ENCODE measurements at places on chromosomes 1 and 21. TPM values are rescaled to one million over a fixed set of nuclear protein-coding genes. Genes with fewer than 3 reads are reported as not detected.

- DNase-seq, result no peak
These were observed 3.4 kb downstream of the AKR7A2 start for GRCh38 chr1:19308509-19308907.

DNA sequence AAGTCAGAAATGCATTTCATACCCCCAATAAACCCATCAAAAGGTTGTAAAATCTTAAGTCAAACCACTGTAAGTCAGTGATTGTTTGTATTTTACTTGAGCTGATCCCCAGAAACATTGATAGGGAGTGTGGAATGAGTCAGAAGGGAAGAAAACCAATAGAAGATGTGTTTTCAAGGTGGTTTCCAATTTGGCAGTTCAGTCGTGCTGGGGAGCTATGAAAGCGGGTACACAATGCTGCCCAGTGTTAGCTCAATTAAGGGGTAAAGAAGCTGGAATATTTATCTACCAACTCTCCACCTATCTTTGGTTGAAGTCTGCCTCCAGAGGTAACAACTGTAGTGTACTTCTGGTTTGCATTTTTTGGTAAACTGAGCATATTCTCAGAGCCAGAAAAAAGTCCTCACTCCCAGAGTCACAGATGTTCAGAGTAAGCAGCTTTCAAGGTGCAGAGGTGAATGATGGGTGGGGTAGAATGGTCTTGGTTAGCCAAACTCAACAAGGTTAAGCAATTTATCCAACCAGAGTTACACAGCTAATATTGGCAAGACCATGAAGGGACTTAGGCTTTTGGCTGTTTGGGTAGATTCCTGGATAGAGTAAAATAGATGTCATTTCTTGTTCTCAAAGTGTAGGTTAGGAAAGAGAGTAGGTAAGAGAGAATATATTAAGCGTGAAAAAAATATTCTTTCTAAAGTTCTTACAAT, 202.9 kb upstream of the ADGRL2 start:
- no peak for DNase-seq

- no peak for DNase-seq
These were observed 11.2 kb downstream of the PDZK1IP1 start for GRCh38 chr1:47178654-47179016.

GRCh38 chr1:68229650-68230483, 2.5 kb downstream of the WLS start:
- no peak for DNase-seq

DNA sequence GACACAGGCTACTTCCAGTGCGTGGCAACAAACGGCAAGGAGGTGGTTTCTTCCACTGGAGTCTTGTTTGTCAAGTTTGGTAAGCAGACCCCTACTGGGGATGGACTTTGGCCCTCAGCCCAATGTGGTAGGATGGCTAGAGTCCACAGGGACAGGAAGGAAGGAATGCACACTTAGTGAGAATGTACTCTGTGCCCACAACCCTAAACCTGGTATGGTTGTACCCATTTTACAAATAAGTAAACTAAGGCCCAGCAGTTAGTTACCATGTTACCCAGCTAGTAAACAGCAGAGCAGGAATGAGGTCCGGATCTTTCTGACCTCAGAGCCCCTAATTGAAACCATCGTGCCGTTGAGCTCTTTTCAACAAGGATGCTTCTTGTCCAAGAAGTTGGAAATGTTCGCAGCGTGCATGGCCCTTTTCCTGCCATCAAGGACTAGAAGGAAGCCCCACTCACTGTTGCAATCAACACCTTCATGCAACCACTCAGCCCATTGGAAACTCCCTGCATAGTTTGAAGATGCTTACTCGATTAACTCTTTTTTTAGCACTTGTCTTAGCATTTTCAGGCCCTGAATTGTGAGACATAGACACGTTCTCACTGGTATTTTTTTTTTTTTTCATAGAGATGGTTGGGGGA, 153.4 kb upstream of the UBE2U start:
- DNase-seq, result no peak

- no peak for DNase-seq
These were observed 56.2 kb upstream of the FASLG start for GRCh38 chr1:172602706-172603105.

DNA sequence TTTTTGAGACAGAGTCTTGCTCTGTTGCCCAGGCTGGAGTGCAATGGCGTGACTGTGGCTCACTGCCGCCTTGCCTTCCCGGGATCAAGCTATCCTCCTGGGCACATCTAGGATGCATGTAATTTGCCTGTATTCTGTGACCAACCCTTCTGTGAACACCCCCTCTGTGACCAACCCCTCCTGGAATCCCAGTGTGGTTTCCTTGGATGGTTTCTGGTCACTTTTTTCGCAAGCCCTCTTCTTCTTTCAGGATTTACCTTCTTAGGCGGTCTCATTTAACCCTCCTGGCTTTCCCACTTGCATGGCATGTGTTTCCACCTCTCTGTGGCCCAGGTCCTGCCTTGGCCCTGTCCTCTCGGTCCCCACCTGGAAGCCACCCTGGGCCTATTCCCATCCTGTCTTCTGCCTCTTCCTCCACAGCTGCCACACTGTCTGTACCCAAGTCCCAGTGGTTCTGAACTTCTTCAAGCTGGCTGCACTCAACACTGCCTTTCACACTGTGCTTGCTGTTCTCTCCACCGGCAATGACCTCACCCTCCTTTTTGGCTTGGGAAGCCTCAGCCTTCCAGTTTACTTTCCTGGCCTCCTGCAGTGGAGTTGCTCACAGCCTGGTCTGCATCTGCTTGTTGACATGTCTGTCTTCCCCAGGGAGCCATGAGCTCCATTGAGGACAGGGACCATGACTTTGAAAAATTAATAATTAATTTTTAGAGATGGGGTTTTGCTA, 57.0 kb downstream of the DISC1 start:
- no peak for DNase-seq

- DNase-seq, result no peak
These were observed 24.1 kb downstream of the MEGF6 start for GRCh38 chr1:3586986-3587759.

DNA sequence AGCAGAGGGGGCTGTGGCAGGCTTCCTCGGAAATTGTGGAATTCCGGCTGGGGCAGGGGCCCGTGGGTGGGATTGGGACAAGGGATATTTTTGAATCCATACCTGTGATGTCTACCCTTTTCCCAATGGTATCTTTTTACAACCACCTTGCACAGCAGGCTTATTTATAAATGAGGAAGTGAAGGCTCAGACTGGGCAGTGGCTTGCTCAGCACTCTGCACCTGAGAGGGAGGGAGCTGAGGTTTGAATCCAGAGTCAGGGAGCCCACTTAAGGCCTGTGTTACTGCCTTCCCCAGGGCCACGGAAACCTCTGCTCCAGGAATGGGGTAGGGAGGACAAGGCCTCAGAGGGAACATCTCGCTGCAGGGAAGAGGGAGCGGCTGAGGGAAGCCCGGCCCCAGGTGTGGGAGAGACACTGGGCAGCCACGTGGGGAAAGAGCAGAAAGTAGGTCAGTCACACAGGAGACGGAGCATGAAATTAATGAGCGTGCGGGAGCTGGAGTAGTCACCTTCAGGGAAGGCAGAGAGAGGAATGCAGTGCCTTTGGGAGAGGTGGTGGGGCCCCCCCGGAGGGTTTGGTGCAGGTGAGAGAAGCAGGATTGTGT, 35.4 kb upstream of the SCMH1 start:
- DNase-seq, result no peak

- DNase-seq, result no peak
These were observed 122.1 kb downstream of the UCK2 start for GRCh38 chr1:165949335-165950130.

GRCh38 chr1:27967106-27967883, 7.5 kb downstream of the XKR8 start:
- no peak for DNase-seq

DNA sequence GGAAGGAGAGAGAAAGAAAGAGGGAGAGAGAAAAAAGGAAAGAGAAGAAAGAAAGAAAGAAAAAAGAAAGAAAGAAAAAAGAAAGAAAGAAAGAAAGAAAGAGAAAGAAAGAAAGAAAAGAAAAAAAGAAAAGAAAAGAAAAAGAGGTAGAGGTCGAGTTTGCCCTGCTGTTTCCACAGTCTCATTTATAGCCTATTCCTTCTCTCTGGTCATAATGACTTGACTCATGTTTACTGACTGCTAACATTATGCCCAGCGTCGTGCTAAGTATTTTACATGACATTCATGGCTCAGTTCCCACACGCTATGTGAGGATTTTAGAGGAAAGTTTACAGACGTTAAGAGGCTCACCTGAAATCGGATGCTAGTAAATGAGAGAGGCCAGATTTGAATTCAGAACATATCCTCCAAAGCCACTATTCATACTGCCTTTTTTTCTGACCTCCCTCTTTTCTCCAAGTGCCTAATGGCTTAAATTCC, 263.0 kb downstream of the TNR start:
- no peak for DNase-seq

GRCh38 chr1:64581135-64581842, 111.4 kb downstream of the CACHD1 start:
- DNase-seq, result no peak

DNA sequence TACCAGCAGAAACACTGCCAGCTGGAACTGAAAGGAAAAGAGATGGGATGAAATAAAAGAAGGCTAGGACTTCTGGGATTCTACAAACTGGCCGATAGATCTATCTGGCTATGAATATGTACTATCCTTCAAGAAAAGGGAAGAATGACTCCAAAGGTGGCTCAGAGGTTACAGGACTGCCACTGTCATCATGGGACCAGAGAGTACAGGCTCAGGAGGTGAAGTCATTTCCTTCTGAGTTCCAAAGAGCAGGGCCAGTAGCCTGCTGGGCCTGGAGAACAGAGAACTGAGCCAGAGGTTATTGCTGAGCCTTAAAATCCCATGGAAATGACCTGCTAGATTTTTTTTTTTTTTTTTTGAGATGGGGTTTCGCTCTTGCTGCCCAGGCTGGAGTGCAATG, 27.6 kb downstream of the ZNF496 start:
- no peak for DNase-seq

- peak; percentile 74 for DNase-seq
These were observed 159.2 kb downstream of the RUNX1 start for GRCh38 chr21:34889676-34890469.

- no peak for DNase-seq
These were observed 58.4 kb upstream of the PROX1 start for GRCh38 chr1:213929398-213929797.

GRCh38 chr21:27769763-27770162, 802.9 kb upstream of the ADAMTS5 start:
- no peak for DNase-seq

GRCh38 chr1:46603858-46604549, at the start of gene MKNK1:
TSS of gene MKNK1 (minus strand) at chr1:46604268. CDS start at chr1:46583327, 20,941 bp downstream.
- peak; percentile 99 for DNase-seq

GRCh38 chr1:117534995-117535467, 70.8 kb upstream of the TENT5C start:
- DNase-seq, result peak; percentile 57

GRCh38 chr1:182174513-182174855, 113.0 kb upstream of the ZNF648 start:
- no peak for DNase-seq

DNA sequence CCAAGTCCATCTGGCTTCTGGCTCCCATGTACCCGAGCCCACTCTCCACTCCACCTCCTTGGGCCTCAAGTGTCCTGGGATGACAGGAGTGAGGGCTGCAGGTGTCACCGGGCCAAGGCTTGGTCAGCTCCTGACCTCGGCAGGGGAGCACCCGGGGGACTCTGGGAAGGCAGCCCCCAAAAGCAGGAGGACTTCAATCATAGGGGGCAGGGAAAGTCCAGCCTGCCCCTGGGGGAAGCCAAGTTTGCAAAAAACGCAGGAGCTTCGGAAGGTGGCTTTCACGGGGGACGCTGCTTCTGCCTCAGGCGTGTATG, 56.8 kb downstream of the KCNAB2 start:
- no peak for DNase-seq

DNA sequence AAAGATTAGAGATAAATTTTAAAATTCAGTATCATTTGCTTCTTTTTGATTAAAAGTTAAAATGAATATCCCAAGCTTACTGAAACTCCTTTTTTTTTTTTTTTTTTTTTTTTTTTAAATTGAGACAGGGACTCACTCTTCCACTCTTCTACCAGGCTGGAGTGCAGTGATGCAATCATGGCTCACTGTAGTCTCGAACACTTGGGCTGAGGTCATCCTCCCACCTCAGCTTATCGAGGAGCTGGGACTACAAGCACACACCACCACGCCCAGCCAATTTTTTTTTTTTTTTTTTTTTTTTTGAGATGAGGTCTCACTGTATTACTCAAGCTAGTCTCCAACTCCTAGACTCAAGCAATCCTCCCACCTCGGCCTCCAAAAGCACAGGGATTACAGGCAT, 92.1 kb upstream of the RGS18 start:
- no peak for DNase-seq

- DNase-seq, result no peak
These were observed 558 bp downstream of the PAXBP1 start for GRCh38 chr21:32770871-32771523.

GRCh38 chr1:152473887-152474537, 36.6 kb upstream of the LCE5A start:
- no peak for DNase-seq

GRCh38 chr1:80047791-80048190, 1041.3 kb upstream of the ADGRL4 start:
- no peak for DNase-seq

GRCh38 chr1:60762911-60763310, 319.4 kb upstream of the NFIA start:
- no peak for DNase-seq

DNA sequence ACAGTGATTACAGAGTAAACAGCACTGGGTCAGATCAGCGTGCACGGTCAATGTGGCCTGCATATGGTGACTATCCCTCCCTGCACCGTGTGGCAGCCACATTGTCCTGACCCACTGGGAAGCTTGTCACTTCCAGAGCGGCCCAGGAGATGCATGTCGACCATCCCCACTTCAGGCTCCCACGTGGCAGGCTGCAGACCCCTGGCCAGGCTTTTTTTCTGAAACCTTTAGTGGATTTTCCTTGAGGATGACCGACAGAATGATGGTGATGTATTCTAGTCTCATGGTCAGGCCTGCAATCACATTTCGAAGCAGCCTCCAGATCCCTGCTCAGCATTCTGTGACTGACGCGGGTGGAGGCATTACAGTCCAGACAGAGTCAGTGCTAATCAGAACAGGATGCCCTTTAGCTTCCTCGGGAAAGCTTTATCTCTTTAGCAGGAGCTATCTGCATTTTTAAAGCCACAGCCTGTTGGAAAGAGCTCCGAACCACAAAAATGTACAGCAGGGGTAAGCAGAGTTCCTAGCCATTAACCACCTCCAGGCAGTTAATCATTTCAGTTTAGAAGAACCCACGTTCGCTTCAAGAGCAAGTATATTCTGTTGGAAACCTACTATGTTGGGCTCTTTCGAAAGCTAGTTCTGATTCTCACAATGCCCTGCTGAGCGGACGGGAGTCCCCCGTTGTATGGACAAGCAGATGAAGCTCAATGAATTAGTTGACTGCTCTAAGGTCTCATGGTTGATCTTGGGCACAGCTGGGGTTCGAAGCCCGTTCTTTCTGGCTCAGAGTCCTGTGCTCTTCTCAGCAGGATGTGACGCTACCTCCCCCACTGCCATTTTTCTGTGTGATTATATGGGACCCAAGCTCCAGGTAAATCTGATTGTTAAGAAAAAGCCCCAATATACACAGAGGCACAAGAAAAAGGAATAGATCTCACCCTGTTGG, 56.5 kb downstream of the IRF2BP2 start:
- no peak for DNase-seq

The TMEM240 gene
- 0.84 TPM for polyA plus RNA-seq

The CYP4A22 gene
- polyA plus RNA-seq, result not detected

The PDC gene
- not detected for polyA plus RNA-seq

The CD1B gene
- polyA plus RNA-seq, result not detected

The TNFRSF18 gene
- polyA plus RNA-seq, result 0.32 TPM

The TMIGD3 gene
- not detected for polyA plus RNA-seq

The IQGAP3 gene
- polyA plus RNA-seq, result not detected

The CBR3 gene
- polyA plus RNA-seq, result 5.6 TPM

The NHLH1 gene
- polyA plus RNA-seq, result not detected

The EPS8L3 gene
- polyA plus RNA-seq, result not detected

The CASQ2 gene
- not detected for polyA plus RNA-seq

The RAP1GAP gene
- polyA plus RNA-seq, result not detected
